ENCODE measurements at places on chromosomes 7 and 10.
A peak's percentile ranks its signal among the peaks of the same experiment; 100 is the strongest.

DNA sequence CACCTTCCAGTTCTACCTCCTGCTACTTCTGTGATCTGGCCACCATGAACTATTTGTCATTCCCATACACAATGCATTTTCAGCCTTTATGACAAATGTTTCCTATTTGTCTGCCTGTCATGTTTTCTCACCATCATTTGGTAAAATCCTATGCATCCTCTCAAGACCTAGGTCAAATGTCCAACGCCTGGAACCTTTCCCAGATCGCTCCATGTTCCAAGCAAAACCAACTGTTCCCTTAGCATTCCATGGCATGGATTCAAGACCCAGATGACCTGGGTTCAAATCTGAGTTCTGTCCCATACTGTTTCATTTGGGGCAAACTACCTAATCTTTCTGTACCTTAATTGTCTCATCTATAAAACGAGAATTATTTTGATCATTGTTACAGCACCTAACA lies 98.9 kb downstream of the USP6NL start:
- no peak for DNase-seq

GRCh38 chr10:131573707-131574106 lies 262.2 kb upstream of the TCERG1L start:
- no peak for DNase-seq

GRCh38 chr7:74502216-74502891 lies 48.6 kb downstream of the GTF2IRD1 start:
- no peak for DNase-seq

- no peak for DNase-seq
Measured at GRCh38 chr10:7487528-7487927, 76.7 kb upstream of the SFMBT2 start.

DNA sequence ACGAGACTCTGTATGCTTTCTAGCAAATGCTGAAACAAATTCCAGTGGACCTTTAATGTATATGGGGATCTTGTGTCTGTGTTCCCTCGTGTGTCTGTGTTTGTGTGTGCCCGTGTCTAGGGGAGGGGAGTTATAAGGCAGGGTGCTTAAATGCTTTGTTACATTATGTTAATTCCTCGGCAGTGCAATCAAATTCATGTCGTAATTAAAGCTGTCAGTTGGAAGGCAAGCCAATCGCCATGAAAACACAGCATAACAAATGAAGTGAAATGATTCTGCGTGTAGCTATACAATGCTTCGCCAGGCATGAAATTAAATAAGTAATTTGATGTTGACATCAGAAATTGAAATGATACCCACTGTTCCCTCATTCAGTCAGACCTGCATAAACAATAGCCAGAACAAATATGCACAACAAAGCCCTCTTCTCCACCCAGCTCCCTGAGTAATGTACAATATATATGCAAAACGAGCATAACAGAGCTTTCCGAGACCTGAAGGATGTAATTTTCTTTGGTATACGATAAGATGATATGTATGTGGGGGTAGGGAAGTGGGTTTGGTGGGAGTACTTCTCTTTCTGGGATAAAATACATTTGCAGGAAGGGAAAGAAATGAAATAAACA lies 534.1 kb downstream of the AUTS2 start:
- DNase-seq, result no peak

DNA sequence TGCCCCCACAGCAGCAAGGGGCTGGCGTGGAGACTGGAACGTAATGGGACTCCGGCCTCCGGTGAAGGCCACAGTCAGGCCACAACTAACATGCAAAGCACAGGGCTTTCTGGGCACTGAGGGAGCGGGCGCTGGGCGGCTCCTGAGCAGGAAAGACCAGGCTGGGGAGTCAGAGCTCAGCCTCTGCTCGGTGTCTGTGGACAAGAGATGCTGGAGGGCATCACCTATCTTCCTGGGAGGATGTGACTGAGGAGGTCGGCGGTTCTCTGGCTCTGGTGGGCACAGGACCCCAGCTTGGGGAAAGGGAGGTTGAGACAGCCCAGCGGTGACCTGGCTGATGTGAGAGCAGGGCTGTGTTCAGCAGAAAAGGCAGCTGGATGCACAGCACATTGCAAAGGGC lies 11.7 kb downstream of the CNPY1 start:
- DNase-seq, result no peak

GRCh38 chr10:60799971-60800650 lies 21.8 kb downstream of the CDK1 start:
- no peak for DNase-seq

DNA sequence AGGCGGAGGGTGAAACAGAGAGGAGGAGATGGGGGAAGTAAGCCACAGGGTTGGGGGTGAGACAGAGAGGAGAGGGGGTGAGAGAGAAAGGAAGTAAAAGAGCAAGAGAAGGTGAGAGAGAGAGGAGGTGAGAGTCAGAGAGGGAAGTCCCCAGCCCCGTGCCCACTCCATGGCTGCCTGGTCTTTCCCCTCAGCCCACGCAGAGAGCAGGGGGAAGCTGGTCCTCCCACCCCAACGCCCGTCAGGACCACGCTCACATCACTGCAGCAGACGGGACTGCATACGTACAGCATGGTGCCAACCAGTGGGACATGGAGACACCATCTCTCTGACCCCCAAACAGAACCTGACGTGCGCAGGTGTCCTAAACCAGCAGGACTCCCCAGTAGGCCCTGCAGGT lies 12.1 kb upstream of the PDGFA start:
- DNase-seq, result no peak

GRCh38 chr7:36048902-36049240 lies 104.2 kb upstream of the EEPD1 start:
- no peak for DNase-seq

DNA sequence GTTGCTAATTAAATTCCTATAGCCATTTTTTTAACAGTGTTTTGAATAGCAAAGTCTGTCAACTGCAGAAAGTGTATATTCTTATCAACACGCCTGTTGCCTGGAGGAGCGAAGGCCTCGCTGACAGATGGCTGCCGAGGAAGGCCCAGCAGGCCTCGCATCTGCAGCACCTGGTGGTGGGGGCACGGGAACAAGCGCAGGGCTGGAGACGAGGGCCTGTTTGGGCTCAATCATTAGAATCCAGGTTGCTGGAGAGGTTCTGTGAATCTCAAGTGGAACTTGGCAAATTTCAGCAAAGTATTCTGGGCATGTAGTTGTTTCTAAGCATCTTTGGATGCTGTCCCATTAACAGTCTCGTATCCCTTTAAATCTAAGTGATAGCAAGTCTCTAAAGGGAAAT lies 66.1 kb upstream of the FAM204A start:
- DNase-seq, result no peak

DNA sequence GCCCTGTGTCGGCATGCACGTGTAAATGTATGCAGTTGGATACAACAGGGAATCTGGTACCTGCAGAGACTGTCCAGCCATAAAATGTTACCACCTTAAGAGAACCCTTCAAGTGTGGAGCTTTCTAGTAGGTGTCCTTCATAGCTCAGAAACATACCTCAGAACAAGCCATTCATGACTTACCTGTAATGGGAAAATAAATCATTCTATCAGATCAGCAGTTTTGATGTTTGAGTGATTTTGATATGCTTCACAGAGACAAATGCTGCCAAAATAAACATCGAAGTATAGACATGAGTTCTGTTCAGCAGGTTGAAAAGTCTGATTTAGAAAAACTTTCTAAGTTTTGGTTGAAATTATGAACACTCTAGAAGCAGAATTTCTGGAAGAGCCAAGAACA lies 33.5 kb upstream of the UMAD1 start:
- no peak for DNase-seq

DNA sequence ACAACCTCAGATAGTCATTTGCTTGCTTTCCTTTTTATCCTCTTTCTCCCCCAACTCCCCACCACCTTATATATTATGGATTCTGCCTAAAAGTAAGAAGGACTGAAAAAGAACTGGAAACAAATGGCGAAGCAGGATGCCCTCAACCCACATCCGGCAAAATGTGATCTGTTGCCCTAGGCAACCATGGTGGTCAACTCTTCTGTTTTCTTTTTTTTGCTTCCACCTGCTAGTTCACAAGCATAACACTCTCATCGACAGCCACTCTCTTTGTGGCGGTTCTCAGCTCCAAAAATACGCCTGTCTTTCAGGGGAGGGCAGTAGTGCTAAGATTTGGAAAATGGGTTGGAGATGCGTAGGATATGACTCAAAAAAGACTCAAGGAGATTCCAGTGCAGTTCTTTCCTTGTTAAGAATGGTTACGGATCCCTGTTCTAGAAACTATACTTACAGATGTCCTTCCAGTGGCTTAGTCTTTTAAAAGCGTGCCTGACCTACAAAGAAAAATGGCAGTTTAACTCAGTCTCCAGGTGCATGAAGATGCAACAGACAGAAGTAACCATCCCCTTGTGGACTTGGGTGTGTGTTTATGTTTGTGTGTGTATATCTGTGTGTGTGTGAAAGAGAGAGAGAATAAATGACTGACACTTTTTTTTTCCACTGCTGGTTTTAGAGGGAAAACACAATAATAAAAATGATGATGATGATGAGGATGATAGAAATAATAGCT lies 10.7 kb downstream of the APBB1IP start:
- DNase-seq, result no peak

DNA sequence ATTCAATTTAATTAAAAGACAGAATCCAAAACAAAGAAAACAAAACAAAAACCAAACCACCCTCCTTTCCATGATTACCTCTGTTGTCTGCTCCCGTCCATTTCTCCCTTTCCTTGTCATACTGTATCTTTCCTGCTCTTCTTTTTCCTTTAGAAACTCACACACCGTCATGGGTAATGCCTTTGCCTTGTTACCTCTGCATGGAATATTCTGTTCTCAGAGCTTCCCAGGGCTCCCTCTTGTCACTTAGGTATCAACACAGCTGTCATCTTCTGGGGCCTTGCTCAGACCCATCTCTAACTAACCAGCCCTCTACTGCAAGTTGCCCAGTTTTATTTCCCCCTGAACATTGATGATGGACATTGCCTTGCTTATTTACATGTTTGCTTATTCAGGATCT lies 30.2 kb upstream of the GIMAP8 start:
- no peak for DNase-seq

GRCh38 chr7:23662984-23663313 lies 17.1 kb upstream of the FAM221A start:
- no peak for DNase-seq

GRCh38 chr7:2037301-2037807 lies 195.4 kb downstream of the MAD1L1 start:
- DNase-seq, result no peak

GRCh38 chr7:102214477-102215072 lies 72.1 kb upstream of the SH2B2 start:
- no peak for DNase-seq

- no peak for DNase-seq
Measured at GRCh38 chr10:14891151-14891550, 12.5 kb downstream of the SUV39H2 start.

DNA sequence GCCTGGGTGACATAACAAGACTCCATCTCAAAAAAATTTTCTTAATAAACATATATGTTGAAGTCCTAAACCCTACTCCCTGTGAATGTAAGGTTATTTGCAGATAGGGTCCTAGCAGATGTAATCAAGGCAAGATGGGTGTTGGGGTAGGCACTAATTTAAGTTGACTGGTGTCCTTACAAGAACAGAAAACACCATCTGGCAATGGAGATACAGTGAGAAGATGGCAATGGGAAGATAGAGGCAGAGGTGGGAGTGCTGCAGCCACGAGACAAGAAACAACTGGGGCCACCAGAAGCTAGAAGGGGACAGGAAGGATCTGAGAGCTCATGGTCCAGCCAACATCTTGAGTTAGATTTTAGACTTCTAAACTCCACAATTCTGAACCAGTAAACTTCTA lies 606.4 kb downstream of the CNTNAP2 start:
- DNase-seq, result no peak

DNA sequence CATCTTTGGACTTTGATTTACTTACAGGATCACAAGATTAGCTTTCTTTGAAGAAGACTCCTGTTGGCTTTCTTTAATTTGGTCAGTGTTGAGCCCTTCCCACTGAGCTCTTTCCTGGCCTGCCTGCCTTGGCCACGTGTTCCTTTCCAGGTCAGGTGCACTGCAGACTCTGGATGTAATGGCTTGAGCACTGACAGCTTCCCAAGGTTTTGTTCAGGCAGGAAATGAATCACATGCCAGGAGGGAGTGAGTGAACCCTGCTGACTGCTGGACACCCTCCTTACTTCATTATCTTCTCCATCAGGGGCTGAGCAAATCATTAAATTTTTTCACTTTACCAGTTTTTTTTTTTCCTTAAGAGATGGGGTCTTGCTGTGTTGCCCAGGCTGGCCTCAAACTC lies 29.8 kb downstream of the SNX10 start:
- peak; percentile 29 for DNase-seq

- DNase-seq, result no peak
Measured at GRCh38 chr7:55171157-55171556, 152.3 kb downstream of the EGFR start.

GRCh38 chr7:21967598-21968003 lies 21.9 kb upstream of the CDCA7L start:
- no peak for DNase-seq

DNA sequence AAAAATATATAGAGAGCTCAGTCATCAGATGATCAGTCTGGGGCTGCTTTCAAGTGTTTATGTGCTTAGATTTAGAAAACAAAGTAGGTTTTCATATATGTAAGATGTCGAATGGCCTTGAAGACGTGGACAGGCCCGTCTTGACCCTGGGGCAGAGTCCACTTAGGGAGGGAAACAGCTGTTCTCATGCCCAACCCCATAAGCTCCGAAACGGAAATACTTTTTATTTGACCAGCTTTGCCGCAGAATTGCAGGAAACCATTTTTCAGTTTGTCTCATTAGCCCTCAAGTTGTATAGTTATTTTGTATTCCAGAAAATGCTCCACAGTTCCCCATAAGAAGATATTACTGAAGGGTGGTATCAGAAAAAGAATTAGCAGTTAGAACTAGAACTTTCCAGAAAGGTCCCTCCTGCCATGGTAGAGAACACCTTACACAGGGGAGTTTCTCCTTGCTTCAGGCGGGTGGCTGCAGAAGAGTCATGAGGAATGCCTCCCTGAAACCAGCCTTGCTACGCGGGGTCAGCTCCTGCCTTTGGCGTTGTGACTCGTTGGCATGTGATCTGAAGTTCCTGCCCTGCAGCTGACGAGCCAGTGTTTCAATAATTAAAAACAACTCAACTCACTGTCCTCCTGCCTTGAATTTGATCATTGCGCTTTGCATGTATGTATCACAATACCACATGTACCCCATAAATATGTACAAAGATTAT lies 192.7 kb downstream of the CELF2 start:
- DNase-seq, result no peak

DNA sequence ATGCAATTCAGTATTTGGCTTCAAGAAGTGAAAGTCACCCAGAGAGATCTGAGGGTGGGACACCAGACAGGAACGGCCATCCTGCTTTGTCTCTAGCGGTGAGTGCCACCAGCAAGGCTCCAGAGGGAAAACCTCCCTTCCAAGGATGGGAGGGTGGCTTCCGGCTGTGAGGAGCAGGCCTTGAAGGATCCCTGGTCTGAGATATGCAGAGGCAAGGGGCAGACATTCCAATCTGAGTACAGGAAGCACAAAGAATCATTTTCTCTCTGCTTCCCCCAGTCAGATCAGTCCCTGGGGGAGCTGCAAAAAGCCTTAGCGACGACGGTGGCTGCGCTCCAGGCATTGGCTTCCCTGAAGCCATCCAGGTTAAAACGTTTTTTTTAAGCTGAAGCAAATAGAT lies 167.4 kb downstream of the TEX36 start:
- DNase-seq, result no peak

- no peak for DNase-seq
Measured at GRCh38 chr7:137685433-137686164, 161.2 kb downstream of the DGKI start.

GRCh38 chr7:30040938-30041337 lies 12.7 kb downstream of the PLEKHA8 start:
- DNase-seq, result no peak

Measured in retinal pigment epithelial cell (primary cell).